Lung (tissue), 17 donors: ENCODE measurements at places on chromosomes 5 and 9.

DNA sequence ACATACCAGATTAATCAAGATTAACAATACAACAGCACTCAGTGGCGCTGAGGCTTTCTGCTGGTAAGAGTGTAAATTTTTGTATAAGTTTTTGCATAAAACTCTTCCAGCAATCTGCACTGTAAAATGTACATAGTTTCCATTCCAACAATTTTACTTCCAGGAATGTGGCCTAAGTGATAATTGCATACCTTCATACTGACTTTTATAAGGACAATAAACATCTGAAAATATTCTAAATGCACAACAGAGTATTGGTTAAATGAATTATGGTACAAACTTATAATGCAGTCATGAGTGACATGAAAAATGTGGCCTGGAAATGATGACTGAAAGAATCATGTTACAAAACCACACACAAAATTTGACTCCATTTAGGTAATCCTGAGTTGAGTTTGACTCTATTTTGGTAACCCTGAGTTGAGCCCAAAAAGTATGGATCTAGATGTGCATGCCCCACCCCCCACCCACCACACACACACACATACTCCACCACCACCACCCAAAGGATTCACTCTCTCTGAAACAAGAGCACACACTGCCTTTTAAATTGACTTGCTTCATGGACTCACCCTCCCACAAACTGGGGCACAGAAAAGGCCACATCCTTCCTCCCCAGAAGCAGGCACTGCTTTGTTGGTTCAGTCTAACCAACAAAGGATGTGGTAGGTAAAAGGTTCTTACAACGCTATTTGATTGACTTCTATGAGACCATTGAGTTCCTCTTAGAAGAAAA, 137.6 kb downstream of the SUSD1 start:
- H3K4me3 ChIP-seq, result no peak overlapping the region
- H3K36me3 ChIP-seq, result no peaks in the 10 kb centered on the region
- H3K27me3 ChIP-seq, result no peaks in the 10 kb centered on the region
- no peak for DNase-seq
- H3K27ac ChIP-seq, result no peak overlapping the region

DNA sequence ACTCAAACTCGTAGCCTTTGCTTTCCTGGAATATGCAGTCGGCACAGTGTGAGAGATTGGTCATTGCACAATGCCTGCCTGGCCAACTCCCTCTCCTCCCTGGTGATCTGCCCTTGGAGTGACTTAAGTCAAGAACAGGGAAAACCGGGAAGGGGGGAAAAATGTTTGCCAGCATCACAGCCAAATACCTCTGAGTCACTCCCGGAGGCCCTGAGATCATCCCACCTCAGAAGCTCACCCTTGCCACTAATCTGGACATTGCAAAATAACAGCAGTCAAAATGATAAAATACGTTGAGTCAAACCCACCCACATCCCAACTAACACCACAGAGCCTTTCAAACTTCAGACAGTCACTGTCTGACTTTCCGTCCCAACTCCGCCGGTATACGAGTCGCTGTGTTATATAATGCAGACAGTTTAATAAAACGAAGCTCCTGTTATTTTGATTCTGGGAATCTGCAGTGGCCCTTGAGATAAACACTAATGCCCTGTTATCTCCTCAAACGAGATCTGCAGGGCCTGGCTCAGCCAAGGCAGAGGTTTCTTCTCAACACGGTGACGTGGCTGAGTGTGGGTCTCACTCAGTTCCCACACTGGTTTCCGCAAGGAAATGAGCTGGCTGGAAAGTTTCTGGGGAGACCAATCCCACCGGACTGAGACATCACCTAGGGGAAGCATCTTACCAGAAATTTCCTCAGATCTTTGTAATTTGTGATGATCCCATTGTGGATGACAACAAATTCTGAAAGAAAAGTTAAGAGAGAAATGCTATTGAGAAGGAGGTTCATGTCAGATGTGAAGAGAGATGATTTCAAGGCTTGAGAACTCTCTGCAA, 22.1 kb downstream of the GFPT2 start:
- DNase-seq, result peak; percentile 44
- H3K36me3 ChIP-seq, result no peaks in the 10 kb centered on the region
- H3K4me3 ChIP-seq, result no peak overlapping the region
- H3K27me3 ChIP-seq, result no peaks in the 10 kb centered on the region

DNA sequence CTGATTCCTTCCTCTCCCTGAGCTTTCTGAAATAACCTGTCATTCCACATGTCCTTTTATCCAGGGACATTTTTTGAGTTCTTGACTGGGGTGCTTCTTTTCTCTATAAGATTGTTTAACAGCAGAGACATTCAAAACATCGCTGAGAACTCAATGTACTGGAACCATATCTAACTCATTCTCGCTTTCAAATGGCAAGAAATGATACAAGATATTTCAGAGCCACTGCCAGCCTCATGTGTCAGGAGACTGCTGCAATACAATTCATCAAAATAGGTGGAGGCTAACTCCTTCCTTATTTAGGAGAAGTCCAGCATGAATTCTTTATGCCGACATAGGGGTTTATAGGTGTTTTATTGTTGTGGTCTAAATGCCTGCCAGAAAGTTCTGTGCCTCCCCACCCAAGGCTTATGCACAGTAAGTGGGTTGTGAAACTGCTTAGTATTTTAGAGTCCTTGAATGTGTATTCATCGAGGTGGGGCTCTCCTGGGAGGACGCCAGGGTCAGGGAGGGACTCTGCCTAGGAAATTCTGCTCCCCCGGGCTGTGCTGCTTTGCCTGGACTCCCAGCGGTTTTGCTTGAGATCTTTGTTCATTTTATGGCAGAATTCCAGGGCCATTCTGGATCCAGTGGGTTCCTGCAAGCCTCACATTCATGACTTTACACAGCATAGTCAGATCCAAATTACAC, 53.9 kb downstream of the ZNF474 start:
- no peak overlapping the region for H3K4me3 ChIP-seq
- H3K27me3 ChIP-seq, result no peaks in the 10 kb centered on the region
- peaks cover 8% of the 10 kb centered on the region for H3K4me1 ChIP-seq
- no peaks in the 10 kb centered on the region for H3K36me3 ChIP-seq

DNA sequence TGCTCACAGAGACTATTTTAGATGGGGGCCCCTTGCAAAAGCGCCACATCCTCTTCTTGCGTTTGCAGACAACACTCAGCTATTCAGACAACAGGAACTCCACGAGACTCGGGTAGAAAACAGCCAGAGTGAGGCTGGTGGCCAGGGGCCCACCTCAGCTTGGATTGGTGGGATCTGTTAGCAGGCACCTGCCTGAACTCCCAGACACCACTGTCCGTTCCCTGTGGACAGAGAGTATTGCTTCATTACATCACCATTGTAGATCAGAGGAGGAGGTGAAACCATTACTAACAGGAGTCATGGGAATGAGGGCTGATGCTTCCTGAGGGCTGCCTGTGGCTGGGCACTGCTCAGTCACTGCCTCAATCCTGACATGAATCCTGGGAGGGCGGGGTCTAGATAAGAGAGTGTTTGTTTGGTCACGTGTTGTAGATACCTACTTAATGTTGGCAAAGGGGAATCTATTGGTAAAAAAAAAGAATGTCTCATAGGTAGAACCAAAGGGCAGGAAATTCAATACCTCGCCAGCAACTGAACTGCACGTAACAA, 4.4 kb upstream of the RAPGEF1 start:
- H3K27ac ChIP-seq, result no peak overlapping the region
- H3K27me3 ChIP-seq, result no peaks in the 10 kb centered on the region
- DNase-seq, result no peak
- H3K4me1 ChIP-seq, result no peaks in the 10 kb centered on the region
- H3K4me3 ChIP-seq, result no peak overlapping the region

DNA sequence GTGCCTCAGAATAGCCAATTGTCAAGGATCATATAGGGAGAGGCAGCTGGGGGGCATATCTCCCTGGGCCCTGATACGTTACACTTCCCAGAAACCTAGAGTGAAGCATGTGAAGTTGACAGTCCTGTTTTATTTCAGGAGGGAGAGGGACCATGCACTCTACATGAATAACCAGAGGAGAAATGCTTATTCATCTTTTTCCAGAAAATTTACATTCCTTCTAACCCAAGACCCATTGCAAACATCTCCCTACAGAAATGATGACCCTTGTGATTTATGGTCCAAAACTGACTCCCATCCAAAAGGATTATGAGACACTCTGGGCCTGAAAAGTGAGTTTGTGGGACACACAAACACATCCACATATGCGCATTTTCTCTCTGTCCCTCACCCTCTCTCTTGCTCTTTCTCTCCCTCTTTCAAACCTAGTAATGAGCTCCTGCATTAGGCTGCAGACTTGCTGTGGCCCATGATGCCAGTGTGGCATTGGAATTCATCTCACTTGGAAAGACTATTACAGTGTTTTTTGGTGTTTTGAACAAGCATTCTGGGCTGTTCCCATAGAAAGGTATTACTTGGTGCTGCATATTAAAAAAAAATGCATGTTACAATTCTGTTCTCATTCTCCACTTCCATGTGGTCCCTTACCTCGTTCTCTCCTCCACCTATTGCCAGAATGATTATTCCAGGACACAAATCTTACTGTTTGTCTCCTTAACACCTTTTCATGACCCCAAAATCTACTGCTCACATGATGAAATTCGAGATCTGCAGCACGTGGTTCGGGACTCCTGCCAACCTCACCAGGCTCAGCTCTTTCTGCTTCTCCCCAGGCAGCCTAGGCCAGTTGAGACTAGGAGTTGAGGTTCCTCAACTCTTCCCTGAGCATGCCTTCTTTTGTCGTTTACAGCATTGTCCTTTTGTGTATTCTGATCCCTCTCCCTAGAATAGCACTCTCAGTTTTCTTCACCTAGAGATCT, 451.3 kb upstream of the KLF4 start:
- DNase-seq, result no peak
- H3K27me3 ChIP-seq, result no peaks in the 10 kb centered on the region
- H3K36me3 ChIP-seq, result no peaks in the 10 kb centered on the region
- no peaks in the 10 kb centered on the region for H3K4me1 ChIP-seq

DNA sequence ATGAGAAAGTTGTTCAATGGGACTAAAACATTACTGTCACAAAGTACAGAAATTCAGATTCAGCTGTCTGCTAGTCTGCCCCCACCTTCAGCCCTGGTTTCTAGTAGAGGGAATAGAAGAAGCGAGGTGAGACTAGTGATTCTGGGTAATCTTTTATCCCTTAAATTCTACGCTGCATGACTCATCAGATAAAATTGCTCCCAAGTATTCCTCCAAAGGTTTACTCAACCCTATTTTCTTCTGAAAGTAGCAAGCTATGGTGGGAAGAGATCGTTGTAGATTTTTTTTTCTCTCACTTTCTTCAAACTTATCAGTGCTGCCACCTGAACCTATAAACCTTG, 318.9 kb upstream of the RIOK2 start:
- DNase-seq, result no peak
- no peaks in the 10 kb centered on the region for H3K27me3 ChIP-seq
- H3K27ac ChIP-seq, result no peak overlapping the region
- no peaks in the 10 kb centered on the region for H3K36me3 ChIP-seq
- H3K4me1 ChIP-seq, result no peaks in the 10 kb centered on the region

DNA sequence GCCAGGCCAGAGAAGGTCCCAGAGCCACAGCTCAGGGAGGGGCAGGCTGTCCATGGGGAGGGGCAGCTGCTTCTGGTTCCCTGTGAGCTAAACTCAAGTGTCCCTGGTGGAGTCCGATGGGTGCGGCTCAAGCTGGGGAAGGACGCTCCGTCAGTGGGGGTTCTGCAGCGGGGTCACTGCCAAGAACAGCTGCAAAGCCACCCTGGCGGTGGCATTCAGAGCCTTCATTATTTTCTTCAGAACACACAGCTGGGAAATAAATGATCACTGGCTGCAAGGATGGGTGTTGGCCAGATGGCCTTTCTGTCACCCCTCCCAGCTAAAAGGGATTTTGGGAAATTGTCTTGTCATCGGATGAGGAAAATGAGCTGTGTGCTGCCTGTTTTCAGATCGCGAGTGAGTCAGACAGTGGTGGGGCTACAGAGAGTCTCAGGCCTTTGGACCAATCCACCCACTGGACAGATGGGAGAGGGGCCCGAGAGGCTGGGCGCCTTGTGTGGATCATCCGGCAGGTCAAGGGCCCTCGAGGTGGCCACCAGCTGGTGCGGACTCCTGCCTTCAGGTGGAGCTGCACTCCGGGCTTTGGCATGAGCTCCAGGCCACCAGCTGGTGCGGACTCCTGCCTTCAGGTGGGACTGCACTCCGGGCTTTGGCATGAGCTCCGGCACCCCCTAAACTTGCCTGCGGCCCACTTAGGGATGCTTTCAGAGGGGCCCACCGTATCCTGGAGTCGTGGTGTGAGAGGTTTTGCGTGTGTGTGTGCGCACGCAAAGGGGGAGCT, 17.9 kb upstream of the GFPT2 start:
- no peak overlapping the region for H3K27ac ChIP-seq
- no peaks in the 10 kb centered on the region for H3K36me3 ChIP-seq
- H3K4me1 ChIP-seq, result no peaks in the 10 kb centered on the region
- DNase-seq, result no peak
- H3K27me3 ChIP-seq, result no peaks in the 10 kb centered on the region

DNA sequence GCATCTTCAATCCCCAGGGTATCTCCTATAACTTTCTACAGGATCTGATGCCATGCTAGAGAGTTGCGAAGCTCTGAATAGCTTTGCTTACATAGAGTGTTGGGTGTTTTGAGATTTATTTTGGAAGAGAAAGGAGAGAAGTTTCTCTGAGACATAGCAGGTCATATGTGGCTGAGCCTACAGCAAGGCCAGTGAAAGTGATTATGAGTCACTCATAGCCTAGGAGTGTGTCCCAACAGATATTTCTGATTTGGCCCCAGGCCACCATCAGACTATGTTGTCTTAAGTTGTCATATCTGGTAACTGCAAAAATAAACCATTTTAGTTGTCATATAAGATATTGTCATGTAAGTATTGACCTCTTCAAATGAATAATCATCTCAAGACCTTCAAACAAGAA, 132.0 kb upstream of the RAI14 start:
- no peaks in the 10 kb centered on the region for H3K27me3 ChIP-seq
- H3K4me1 ChIP-seq, result no peaks in the 10 kb centered on the region
- no peak overlapping the region for H3K27ac ChIP-seq
- no peak for DNase-seq

- no peak overlapping the region for H3K27ac ChIP-seq
- no peaks in the 10 kb centered on the region for H3K27me3 ChIP-seq
- no peaks in the 10 kb centered on the region for H3K4me1 ChIP-seq
- no peak for DNase-seq
- H3K36me3 ChIP-seq, result no peaks in the 10 kb centered on the region
These were observed 597.1 kb upstream of the KLF4 start for GRCh38 chr9:108086624-108087023.

DNA sequence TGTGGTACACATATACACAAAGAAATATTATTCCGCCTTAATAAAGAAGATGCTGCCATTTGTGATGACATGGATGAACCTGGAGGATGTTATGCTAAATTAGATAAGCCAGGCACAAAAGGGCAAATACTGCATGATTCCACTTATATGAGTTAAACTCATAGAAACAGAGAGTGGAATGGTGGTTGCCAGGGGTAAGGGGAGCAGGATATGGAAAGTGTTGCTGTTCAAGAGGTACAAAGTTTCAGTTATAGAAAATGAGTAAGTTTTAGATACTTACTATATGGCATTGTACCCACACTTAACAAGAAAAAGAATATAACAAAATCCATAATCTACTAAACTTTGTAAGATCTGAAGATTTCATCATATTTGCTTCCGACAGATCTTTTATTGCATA, 252.2 kb downstream of the SYK start:
- DNase-seq, result no peak
- H3K36me3 ChIP-seq, result no peaks in the 10 kb centered on the region
- H3K4me3 ChIP-seq, result no peak overlapping the region
- H3K4me1 ChIP-seq, result no peaks in the 10 kb centered on the region
- no peak overlapping the region for H3K27ac ChIP-seq
- H3K27me3 ChIP-seq, result no peaks in the 10 kb centered on the region

- DNase-seq, result no peak
- peaks cover 15% of the 10 kb centered on the region for H3K4me1 ChIP-seq
- no peaks in the 10 kb centered on the region for H3K36me3 ChIP-seq
- peaks cover 67% of the 10 kb centered on the region for H3K27me3 ChIP-seq
- no peak overlapping the region for H3K27ac ChIP-seq
These were observed 66.3 kb upstream of the UNC5A start for GRCh38 chr5:176743868-176744583.
